Forelimb muscle (tissue), 1 donor: ENCODE measurements at places on chromosomes 1 and 21. TPM values are rescaled to one million over a fixed set of nuclear protein-coding genes. Genes with fewer than 3 reads are reported as not detected.

- no peak for DNase-seq
Measured at GRCh38 chr1:187471555-187471954, 642.8 kb downstream of the PLA2G4A start.

- DNase-seq: no peak
Measured at GRCh38 chr1:169586067-169586394, 250 bp downstream of the F5 start.

- no peak for DNase-seq
Measured at GRCh38 chr1:43482215-43482614, 28.5 kb upstream of the HYI start.

- DNase-seq: no peak
Measured at GRCh38 chr1:51048670-51049069, 53.4 kb upstream of the C1orf185 start.

GRCh38 chr1:61237659-61238358 is 155.4 kb downstream of the NFIA start:
- DNase-seq: no peak

DNA sequence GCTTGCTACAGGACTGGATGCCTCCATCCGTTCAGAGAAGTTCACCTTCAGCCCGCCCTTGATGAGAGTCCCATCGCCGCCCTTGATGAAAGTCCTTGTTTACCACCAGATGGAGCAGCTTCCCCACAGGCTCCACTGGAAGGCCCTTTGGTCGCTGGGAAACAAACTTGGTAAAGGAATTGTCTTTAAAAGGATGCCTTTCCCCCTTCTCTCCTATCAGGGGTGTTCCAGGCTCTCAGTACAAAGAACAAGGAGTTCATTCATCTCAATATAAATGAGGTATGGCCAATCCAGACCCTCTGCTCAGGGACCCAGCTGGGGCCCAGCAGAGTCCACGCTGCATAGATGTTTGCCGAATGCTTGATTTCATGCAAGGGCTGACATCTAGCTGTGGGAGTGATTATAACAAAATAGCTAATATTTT is 50.8 kb downstream of the CAPN9 start:
- no peak for DNase-seq

GRCh38 chr1:115116512-115116911 is 27.2 kb upstream of the TSPAN2 start:
- no peak for DNase-seq

GRCh38 chr1:38950553-38950952 is 8.9 kb upstream of the RHBDL2 start:
- no peak for DNase-seq

Gene PDE4B
- 16.7 TPM for polyA plus RNA-seq

Gene DYNLT5
- polyA plus RNA-seq: 5.2 TPM
